ENCODE measurements at places on chromosomes 5 and 9. TPM values are rescaled to one million over a fixed set of nuclear protein-coding genes. Genes with fewer than 3 reads are reported as not detected.

CWC27 gene
- total RNA-seq: 29.4 TPM

NMUR2 gene
- total RNA-seq: not detected

ZBED3 gene
- total RNA-seq: 12.1 TPM

NUTM2G gene
- total RNA-seq: not detected

PCDHGB4 gene
- 5.3 TPM for total RNA-seq

SHOC1 gene
- total RNA-seq: not detected

ZNF608 gene
- 106 TPM for total RNA-seq

GFI1B gene
- not detected for total RNA-seq

FBXO38 gene
- 41.0 TPM for total RNA-seq

DNA sequence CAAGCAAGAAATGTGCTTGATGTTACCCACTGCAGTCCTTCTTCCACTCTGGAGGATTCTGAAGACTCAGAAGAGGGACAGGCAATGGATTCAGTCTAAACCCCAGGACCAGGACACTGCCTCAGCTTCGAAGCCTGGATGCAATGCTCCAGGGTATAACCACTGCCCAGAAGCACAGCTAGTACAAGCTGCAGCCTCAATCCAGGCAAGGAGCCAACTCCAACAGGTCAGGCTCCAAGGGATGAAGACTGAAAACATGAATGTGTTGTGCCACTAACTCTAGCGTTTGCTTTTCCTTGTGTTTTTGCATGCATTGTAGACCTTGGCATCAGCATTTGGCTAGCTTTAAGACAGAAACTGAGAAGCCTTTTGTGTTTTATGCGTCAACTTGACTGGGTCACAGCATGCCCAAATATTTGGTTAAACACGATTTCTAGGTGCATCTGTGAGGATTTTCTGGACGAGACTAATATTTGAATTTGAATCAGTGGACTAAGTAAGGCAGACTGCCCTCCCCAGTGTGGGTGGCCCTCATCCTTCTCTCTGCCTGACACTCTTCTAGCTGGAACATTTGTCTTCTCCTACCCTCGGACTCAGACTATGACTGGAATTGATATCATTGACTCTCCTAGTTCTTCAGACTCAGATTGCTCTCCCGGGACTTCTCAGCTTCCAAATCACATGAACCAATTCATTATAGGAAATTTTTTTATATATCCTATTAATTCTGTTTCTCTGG, 20.5 kb upstream of the GPX3 start:
- DNase-seq: no peak

- no peak for DNase-seq
Observed at GRCh38 chr9:123196124-123196523, 72.3 kb downstream of the STRBP start.

- no peak for DNase-seq
Observed at GRCh38 chr9:137390553-137391410, 32.2 kb downstream of the EXD3 start.

- DNase-seq: no peak
Observed at GRCh38 chr5:28174691-28175090, 1136.3 kb upstream of the CDH9 start.

GRCh38 chr5:136620621-136621020, 255.3 kb upstream of the TRPC7 start:
- DNase-seq: no peak

GRCh38 chr5:172771439-172772111, 580 bp upstream of the DUSP1 start:
- DNase-seq: no peak

DNA sequence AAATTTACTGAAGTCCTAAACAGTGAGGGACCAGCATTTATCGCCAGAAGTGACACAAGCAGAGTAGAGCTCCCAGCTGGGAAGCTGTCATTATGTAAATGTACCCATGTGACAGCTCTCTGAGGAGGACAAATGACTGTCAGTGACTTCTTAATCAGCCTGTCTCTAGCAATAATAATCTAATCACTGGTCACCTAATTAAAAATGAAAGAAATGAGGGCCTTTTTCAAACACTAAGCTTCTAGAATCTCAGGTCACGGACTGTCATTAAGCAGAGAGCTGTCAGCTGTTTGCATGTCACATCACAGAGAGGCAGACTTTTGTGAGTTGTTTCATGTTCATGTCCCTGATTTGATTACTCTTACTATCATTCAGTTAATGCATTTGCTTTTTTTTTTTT, 77.9 kb upstream of the FBXL17 start:
- DNase-seq: no peak

GRCh38 chr9:8857926-8858595, 1058.5 kb upstream of the DMAC1 start:
- peak; percentile 67 for DNase-seq

- no peak for DNase-seq
Observed at GRCh38 chr5:163534492-163535094, 29.2 kb downstream of the MAT2B start.

All from neural crest cell (in vitro differentiated cells).